ENCODE measurements at places on chromosomes 1 and 21. TPM values are rescaled to one million over a fixed set of nuclear protein-coding genes. Genes with fewer than 3 reads are reported as not detected.

DNA sequence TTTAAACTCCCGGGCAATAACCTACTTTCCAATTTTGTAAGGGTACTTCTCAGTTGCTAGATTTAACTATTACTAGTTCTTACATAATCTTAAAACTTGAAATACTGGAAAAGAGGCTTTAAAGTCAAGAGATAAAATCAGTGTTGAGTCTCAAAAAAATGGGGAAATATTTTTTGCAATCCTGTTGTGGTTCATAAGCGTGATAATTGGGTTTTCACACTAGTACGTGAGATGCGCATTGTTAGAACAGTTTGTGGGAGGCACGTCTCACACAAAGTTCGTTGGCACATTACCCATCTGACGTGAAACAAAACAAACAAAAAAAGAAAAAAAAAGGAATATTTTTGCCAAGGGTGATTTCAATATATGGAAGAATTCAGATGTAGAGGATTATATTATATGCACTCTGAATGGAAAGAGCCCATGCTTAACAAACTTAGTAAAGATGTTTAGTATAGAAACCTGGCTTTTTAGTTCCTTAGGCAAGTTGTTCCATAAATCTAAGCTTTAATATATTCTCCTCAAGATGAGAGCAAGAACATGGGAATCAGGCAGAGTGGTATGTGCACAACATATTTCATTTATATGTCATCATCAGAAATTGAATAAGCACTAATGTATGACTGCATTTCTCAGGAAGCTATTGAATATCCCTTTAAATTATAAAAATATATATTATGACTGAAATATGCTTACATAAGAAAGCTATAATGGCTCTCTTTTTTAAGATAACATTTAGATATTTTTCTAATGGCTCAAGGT lies 73.9 kb upstream of the TNFSF4 start:
- no peak for DNase-seq

DNA sequence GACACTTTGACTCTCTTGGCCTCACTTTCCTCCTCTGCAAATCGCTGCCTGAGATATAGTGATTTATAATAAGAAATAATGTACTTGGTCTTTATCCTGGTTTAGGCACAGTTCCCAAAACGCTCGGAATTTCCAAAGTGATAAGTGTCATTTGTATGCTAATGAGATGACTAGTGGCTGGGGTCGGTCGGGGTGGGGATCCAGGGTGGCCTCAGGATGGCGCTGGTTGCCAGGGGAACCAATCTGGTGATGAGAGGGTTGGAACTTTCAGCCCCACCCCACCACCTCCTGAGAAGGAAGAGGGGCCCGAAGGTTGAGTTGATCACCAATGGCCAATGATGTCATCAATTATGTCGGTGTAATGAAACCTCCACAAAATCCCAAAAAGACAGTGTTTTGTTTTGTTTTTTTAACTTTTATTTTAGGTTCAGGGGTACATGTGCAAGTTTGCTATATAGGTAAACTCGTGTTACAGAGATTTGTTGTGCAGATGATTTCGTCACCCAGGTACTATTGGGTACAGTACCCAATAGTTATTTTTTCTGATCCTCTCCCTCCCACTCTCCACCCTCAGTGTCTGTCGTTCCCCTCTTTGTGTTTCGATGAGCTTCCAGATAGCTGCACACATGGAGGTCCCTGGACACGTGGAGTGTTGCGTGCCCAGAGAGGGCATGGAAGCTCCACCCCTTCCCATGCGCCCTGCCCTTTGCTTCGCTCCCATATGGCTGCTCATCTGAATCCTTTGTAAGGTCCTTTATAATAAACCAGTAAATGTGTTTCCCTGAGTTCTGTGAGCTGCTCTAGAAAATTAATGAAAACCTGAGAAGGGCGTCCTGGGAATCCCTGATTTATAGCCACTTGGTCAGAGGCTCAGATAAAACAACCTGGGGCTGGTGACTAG lies 97.2 kb downstream of the KCNN3 start:
- DNase-seq, result no peak

DNA sequence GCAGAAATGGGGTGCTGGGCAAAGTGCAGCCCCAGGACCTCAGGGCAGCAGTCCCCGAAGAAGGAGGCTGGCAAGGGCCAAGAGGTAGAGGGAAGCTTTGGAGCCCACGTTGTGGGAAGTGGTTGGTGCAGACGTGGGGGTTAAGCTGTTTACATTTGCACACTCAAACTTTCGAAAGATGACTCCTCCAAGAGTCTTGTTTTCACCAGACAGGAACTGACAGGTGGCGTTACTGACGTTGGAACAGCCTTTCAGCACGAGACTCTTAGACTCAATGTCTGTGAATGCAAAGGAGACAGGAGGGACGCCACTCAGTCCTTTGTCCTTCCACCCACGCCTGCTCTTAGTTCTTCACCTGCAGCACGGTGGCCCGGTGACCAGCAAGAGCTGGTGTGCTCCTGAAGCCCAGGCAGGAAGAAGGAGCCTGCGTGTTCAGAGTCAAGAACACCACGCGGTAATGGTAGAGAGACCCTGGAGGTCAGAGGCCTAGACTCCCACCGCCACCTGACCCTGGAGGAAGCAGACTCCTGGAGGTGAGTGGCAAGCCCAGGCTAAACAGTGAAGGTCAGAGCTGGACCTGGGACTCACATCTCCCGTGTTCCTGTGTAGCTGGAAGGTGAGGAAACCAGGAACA lies 15.9 kb downstream of the LYPD8 start:
- DNase-seq, result no peak

- no peak for DNase-seq
Measured at GRCh38 chr1:184456189-184456588, 69.4 kb downstream of the C1orf21 start.

- DNase-seq, result peak; percentile 24
Measured at GRCh38 chr1:93471911-93472310, 24.0 kb downstream of the FNBP1L start.

DNA sequence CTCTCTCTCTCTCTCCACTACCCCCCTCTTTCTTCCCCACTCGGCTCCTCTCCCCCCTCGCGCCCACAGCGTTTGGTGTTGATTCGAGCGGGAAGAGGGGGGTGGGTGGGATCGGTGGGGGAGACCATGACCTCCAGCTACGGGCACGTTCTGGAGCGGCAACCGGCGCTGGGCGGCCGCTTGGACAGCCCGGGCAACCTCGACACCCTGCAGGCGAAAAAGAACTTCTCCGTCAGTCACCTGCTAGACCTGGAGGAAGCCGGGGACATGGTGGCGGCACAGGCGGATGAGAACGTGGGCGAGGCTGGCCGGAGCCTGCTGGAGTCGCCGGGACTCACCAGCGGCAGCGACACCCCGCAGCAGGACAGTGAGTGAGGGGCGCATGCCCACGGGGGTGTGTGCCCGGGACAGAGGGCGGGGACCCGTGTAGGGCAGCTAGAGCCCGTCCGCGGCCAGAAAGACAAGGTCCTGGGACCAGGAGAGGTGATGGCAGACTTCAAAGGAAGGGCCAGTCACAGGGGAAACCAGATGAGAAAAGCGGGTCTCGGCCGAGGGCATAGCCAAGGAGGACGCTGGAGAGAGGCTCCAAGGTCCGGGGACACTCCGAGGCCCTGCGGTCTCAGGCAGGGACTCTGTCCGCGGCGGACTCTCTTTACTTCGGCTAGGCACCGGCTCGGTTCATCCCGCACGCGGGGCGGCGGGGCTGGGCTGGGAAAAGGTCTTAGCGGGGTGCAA lies at the start of gene PRRX1:
Gene PRRX1 (plus strand): TSS at position 39 of the 735 bp plus-strand sequence. CDS start 88 bp downstream, at position 127.
- no peak for DNase-seq

GRCh38 chr1:79310609-79311008 lies 304.1 kb upstream of the ADGRL4 start:
- no peak for DNase-seq

- no peak for DNase-seq
Measured at GRCh38 chr21:42615924-42616323, 37.5 kb upstream of the PDE9A start.

- DNase-seq, result no peak
Measured at GRCh38 chr1:39164256-39164655, 40.2 kb upstream of the MACF1 start.

DNA sequence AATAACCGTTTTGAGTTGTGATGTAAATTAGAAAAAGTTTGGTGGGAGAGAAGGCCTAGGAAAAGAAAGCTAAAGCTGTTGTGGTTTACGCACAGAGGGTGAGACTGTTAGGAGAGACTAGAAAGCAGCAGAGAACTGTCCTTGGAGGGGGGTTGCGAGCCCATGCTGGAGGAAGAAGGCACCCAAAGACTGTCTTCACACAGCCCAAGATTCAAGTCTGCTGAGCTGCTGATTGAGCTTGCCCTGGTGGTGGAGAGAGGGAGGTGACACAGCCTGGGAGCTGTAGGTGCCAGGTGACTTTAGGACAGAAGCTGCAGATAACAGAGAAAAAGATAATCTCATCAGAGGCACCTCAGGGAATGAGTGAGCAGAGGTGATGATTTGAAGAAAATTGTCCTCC lies 18.3 kb upstream of the TLR5 start:
- DNase-seq, result no peak

- DNase-seq, result no peak
Measured at GRCh38 chr1:26827663-26828062, 1.2 kb downstream of the ZDHHC18 start.

GRCh38 chr1:245609354-245610150 lies 454.8 kb downstream of the KIF26B start:
- DNase-seq, result no peak

- no peak for DNase-seq
Measured at GRCh38 chr1:5743435-5744095, 248.7 kb downstream of the NPHP4 start.

GRCh38 chr1:80919426-80919825 lies 881.3 kb upstream of the ADGRL2 start:
- DNase-seq, result no peak

DNA sequence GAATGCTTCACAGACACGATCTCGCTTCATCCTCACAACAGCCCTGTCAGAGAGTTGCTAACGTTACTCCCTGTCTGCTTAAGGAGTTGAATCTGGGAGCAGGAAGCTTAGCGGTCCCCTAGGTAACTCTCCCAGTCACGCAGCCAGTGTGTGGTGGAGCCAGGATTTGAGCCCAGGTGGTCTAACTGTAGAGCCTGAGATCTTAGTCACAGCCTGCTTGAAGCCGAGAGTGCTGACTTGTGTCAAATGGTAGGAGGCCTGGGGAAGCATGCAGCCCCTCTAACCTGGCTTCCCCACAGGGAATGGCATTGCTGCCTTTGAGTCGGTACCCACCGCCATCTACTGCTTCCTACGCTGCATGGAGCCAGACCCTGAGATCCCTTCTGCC lies 4.1 kb downstream of the ADPRS start:
- DNase-seq, result no peak

DNA sequence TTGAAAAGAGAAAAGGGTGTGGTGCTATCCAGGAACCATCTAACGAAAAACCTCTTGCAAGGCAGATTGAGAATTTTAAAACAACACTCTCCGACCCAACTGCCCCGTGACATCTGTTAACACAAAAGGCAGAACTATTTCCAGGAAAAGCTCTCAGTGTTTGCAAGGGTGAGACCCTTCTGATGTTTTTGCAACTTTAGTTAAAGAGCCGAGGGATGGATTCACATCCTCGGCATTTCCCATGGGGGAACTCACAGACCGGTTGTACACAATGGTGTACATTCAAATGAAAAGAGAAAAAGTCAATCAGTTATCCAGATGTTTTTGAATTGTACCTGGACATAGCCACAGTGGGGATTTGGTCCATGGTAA lies 120.0 kb downstream of the NGF start:
- DNase-seq, result no peak

DNA sequence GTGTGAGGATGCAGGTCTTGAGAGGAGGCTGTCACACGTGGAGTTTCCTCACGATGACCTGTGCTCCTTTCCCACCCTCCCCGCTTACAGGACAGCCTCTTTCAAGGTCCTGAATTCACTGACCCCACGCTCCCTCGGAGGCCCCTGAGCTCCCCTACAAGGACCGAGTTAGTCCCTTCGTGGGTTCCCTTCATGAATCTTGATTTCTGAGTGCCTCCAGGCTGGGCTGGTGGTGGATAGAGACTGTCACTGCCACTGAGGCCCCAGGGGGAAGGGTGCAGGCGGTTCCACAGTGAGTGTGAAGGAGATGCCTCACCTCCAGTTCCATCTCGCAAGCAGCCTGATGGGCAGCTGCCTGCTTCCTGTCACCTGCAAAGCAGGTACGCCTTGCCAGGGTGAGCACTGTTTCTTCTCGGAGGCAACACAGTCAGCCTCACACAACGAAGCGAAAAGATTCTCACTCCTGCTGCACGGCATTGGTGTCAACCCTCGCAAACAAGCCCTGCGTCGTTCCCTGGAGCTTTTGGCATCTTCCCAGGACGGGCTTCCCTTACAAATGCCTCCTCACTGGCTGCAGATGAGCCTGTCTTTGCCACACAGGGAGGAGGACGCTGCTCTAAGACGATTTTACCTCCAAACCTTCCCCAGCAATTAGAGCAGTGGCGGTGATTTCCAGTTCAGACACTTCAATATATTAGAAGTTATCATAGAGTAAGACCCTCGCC lies 26.7 kb upstream of the PCP4 start:
- DNase-seq, result no peak

- DNase-seq, result no peak
Measured at GRCh38 chr1:165843304-165843703, 15.9 kb downstream of the UCK2 start.

DNA sequence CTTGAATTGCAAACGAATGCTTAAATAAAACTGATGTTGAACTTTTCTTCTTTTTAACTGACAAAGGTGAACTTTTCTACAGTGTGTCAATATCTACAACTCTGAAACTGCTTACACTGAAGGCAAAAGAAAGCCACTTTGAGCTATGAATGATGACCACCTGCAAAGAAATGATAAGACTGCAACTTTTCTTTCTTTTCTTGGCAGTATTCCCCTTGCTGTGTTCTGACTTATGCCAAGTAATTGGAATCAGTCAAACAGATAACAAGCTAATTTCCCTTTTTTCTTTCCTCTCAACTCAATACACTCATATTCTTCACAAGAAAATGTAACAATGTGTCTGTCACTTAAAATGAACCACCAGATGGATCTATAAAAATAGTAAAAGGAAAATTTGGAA lies 588.1 kb upstream of the BRINP3 start:
- DNase-seq, result no peak

DNA sequence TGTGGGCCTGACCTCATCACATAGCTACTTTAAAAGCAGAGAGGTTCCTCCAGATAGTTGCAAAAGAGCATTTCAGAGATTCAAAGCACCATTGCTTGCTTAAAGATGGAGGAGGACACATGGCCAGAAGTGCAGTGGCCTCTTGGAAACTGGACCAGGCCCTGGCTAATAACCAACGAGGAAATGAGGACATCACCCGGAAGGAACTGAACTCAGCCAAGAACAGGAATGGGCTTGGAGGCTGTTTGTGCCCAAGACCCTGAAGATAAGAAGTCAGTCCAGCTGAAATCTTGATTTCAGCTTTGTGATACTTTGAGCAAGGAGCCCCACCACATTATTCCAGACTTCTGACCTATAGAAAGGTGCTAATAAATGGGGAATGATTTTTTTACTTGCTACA lies 437.0 kb downstream of the PTPRC start:
- DNase-seq, result no peak

The TMEM61 gene
- polyA plus RNA-seq, result not detected

The CYP4B1 gene
- polyA plus RNA-seq, result 1.7 TPM

The CXADR gene
- 23.2 TPM for polyA plus RNA-seq

The TEKT2 gene
- 11.3 TPM for polyA plus RNA-seq

The OR2L5 gene
- polyA plus RNA-seq, result not detected

The NEGR1 gene
- 3.9 TPM for polyA plus RNA-seq

The ZNF683 gene
- polyA plus RNA-seq, result 0.27 TPM

The SLC9C2 gene
- polyA plus RNA-seq, result 0.51 TPM

The SELP gene
- 6.7 TPM for polyA plus RNA-seq

The RAVER2 gene
- polyA plus RNA-seq, result 25.8 TPM

The MROH9 gene
- 0.89 TPM for polyA plus RNA-seq

The CCDC30 gene
- 16.7 TPM for polyA plus RNA-seq

The POLR3GL gene
- polyA plus RNA-seq, result 44.2 TPM

The TMEM54 gene
- polyA plus RNA-seq, result 18.7 TPM

The TMEM125 gene
- 47.4 TPM for polyA plus RNA-seq

Measured in right lung (tissue), 10 donors.